Activated CD4-positive, alpha-beta T cell treated with anti-CD3 and anti-CD28 coated beads for 4 hours (primary cell): ENCODE measurements at places on chromosomes 12 and 14.

DNA sequence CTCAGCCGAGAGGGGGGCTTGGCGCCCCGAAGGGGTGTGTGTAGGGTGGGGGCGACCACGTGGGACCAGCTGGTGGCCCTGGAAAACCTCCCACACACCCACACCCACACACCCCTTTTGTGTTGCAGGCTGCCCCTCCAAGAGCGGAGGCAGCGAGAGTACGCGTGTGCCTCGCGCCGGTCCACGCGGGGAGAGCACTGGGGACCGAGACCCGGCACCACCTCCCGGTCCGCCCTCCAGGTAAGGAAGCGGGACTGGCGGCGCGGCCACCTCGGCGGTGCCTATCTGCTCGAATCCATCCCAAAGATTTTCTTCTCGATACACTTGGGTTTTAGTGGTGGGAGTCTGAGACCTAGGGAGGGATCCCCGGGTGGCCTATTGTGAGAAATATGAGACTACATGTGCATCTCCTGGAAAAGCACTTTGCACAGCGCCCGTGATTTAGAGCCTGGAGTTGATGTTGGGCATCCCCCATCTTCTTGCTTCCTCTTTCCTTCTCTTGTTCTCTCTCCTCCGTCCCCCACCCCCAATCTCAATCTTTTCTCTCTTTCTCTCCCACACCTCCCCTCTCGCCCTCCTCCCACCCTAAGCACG is 393 bp downstream of the SYT1 start:
- no peak for DNase-seq

DNA sequence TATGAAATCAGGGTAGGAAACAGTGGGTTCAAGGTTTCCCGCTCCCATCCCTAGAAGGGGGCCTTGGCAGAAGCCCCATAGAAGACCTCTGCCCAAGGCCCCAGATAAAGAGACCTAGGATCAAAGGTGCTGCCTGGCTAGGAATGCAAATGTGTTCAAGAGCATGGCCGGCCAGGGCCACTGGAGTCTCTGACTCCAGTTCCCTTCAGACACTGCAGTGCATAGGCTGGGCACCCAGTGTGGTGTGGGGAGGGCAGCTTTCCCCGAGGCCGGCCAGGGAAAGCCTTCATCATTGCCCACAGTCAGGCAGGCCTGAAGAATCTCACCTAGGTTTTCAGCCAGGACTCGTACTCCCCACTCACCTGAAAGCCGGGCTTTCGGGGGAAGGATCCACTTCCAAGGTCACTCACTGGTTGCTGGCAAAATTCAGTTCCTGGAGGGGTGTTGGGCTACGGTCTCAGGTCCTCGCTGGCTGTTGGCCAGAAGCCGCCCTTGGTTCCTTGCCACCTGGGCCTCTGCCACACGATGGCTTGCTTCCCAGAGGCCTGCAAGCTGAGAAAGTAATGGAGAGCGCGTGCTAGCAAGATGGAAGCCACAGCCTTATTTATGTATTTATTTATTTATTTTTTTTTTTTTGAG is 9.7 kb upstream of the PEBP1 start:
- no peak for DNase-seq

GRCh38 chr14:83830316-83830715 is 1699.6 kb upstream of the FLRT2 start:
- DNase-seq, result no peak

DNA sequence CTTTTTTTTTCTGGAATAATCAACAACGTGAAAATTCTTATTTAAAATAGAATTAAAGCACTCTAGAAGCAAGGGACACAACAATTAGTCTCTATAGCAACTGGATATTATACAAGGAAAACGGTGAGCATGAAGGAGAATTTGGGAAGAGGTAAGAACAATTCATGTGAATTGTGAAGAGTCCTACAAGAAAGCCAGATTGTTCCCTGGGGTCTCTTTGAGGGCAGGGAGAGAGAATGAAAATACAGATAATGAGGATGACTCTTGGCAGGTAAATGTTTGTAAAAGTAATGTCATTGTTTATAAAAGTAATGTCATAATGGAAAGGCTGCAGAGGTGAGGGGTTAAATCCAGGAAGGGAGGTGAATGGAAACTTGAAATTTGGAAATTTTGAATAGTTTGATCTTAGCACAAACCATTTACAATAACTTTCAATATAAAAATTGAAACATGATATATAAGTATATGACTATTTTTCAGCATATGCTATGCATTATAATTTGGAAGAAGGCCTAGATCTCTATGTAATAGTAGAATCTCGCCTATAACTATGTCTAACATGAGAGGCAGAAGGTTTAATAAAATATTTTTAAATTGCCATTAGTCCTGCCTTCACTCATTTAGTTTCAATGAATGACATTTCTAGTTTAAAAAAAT is 378.8 kb upstream of the DCN start:
- no peak for DNase-seq

DNA sequence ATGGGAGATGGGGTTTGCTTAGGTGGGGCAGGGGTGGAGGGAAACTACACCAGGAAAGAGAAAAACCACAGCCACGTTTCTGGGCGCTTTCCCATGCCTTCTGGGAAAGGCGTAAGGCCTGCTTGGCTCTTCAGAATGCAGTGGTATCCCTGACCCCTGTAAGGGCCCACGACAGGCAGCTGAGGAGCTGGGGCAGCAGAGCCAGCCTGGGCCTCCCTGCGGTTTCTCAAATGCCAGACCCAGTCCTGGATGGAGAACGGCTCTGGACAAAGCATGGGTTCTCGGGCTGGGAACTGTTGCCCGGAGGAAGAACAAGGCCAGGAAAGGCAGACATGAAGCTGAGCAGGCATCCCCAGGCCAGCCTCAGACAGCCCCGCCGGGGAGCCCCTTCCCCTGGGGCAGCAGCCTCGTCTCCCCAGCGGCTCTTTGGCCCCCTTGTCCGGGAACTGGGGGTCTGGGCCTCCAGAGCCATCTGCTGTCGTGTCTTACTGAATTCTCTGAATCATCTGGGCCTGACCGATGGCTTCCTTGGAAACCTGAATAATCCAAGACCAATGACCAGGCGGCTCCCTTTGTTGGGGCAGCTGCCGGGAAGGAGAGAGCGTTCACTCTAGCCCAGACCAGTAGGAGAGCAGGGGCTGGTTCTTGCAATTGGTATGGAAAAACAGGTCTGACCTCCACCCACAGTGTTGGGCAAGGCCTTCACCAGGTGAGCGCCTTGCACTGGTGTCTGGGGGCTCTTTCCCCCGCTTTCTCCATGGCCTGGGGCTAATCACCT is 64.0 kb upstream of the RIN3 start:
- DNase-seq, result no peak

GRCh38 chr14:32224737-32225377 is 21.8 kb upstream of the RNU6-8 start:
- no peak for DNase-seq

DNA sequence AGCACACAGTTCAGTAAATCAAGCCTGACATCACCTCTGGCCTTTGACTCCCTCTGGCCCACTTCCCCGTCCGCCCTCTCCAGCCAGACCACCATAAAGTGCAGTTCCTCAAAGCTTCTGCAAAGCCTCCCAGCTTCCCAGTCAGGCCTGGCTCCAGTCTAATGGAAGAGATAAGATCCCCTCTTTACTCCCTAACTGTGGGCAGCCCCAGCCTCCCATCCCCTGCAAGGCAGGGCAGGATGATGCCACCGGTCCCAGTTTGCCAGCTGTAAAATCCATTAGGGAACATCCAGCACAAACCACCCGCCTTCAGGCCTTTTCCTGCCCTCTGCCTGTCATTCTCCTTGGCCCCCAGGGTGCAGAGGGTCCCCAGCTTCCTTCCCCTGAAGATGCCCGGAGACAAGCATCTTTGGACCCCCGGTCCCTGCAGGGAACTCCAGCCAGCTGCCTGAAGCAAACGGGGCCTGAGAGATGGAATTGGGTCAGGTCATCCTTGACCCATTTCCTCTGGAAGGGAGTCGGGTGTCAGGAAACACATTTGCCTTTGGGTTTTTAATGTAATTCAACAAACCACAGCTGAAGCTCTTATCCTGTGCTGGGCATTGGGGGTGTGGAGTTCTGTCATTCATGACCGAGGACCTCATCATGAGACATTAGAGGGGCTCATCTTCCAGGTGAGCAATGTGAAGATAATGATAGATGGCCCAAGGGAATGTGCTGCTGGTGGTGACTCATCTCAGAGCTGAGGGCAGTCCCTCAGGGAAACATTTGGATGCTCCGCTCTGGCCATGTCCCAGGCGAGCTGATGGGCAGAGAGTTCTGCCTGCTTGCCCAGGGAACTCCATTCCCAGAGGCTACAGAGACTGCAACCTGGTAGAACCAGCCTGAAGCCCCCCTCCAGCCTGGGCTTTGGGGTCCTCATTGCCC is 93.8 kb upstream of the CLMN start:
- no peak for DNase-seq

- DNase-seq, result no peak
These were observed 3.0 kb upstream of the MTA1 start for GRCh38 chr14:105416671-105417070.

GRCh38 chr14:22883173-22883976 is at the start of gene REM2:
Gene REM2, plus strand, starts transcription at chr14:22883222. Its CDS starts 66 bp downstream, at chr14:22883288.
- DNase-seq, result no peak

DNA sequence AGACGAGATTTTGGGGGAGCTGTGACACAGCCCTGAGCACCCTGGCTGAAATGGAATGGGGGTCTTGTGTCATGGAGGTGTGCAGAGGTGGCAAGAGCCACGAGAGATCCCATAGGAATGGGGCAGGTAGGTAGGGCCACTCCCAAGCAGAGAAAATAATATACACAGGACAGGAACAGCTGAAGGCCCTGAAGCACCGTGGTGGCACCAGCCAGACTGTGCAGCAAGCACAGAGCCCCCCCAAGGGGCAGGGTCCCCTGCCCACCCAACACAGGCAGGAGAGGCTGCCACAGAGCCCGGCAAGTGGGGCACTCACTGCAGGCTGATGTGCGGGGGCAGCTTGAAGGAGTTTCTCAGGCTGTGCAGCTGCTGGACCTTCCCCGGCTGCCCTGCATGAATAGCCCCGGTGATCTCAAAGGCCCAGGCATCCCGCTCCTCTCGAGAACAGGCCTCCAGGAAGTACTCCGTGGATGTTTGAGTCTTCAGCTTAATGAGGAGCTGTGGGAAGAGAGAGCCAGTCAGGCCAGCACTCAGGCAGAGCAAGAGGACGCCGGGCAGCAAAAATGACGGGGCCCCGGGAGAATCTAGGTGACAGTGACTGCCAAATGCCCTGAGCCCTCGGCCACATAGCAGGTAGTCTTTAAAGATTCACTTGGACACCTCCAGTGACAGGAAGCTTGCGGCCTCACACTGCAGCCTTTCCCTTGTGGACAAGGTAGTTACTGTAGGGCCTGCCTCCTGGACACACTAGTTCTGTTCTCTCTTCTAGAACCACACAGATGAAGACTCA is 16.7 kb downstream of the PLEK2 start:
- DNase-seq, result no peak

DNA sequence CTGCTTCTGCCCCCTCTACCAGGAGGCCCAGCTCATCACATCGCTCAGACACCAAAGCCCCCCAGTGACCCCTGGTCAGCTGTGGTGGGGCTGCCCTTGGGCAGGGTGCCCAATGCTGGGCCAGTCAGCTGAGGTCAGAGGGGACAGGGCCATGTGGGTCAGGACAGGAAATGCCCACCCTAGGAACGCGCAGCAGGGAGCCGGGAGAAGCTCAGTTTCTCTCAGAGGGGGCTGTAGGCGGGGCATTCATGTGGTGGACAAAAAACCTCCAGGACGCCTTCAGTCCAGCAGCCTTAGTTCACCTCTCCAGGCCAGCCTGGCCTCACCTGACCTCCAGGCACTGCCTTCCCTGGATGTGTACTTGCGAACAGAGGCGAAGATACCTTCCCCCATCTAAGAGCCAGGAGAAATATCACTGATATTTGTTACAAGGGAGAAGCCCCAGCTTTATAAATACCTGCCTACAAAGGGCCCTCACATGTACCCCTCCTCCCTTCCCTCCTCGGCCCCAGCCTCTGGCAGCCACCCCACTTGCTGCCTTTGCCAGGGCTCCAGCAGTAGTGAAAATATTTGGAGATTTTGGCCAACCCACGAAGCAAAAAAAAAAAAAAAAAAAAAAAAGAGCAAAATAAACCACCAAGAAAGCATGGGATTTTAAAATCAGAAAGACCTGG is 41.9 kb upstream of the PLEKHG6 start:
- DNase-seq, result no peak

DNA sequence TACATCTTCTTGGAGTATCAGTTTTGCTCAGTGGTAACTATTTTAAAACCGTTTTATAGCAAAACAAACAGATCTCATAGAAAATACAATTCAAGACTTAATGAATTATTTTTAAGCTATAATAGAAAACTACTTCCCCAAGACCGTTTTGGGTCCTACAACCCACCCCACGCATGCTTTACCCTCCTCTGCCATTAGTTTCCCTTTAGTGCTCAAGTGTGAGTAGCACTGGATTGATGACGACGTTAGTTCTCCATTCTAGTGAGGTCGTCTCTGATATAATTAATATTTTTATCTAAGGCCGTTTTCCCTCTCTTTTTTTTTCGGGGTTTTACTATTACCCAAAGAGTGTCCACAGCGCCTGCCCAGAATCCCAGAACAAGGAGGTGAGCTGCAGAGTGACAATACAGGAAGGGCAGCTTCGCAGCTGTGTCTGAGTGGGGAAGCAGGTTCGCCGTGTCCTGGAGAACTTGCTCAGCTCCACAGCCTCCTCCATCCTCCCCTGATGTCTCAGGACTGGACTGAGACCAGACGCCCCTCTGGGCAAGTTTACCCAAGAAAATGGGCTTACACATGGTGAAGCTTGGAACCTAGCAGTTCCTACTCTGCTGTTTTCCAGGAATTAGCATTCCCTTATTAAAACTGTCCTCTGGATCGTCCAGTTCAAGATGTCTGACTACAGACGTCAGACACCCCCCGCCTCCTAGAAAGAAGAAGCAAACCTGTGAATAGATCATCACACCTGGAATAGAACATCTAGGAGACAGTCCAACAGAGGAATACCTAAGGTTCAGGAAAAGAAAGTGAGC is 31.9 kb upstream of the MON2 start:
- DNase-seq, result no peak

DNA sequence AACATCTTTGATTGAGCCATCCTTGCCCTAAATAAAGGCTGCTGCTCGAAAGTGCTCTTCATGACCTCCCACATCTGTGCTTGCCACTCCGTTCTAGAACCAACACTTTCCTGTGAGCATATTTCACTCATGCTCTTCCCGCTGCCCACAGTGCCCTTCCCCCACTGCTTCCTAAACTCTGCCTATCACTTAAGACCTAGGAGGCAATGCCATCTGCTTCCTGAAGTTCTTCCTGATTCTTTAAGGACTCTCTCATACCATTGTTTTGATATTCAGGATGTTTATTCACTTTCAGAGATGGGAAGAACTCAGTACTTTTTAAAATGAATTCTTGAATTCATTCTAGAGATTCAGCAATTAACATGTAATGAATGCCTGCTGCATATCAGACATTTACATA is 49.9 kb downstream of the ZFYVE21 start:
- no peak for DNase-seq

GRCh38 chr12:51126297-51126696 is 42.9 kb upstream of the CSRNP2 start:
- DNase-seq, result no peak

- DNase-seq, result no peak
These were observed 25.6 kb downstream of the TFCP2 start for GRCh38 chr12:51147309-51147708.
